ENCODE measurements at places on chromosomes 12 and 14.
A peak's percentile ranks its signal among the peaks of the same experiment; 100 is the strongest.

DNA sequence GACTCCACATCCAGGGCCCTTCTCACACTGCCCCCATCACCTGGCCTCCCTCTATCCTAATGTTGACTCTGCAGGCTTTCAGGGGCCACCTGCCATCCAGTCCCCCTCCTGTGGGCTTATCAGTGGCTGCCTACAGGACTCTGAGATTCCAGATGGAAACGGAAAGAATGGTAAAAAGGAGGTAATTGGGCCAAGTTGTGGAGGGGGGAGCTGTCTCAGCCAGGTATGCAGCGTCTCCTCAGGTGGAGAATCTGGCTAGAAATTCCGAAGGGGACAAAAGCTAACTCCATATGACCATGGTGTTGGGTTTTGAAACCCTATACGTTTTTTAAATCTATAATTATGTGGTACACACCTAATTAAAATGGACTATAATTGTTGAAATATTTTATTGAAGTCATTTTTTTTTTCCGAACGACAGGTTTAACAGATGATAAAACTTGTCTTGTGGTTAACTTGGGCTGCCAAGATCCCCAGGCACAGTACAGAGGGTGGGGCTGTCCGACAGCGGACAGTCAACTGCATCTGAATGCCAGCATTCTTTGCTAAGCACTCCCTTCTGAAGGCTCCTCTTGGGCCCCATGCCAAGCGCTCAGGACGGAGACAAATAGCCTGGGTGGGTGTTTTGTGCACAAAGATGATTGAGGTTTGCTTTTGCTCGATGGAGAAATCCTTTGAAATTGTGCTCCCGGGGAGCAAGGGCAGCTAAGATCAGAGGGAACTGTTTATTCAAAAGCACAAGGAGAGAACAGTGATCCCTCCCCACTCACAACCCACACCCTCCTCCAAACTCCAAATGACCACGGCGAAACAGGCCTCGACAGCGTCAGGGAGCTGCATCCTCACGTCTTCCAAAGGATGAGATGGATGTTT, 365.6 kb downstream of the BCL11B start:
- no peak for DNase-seq

- peak; percentile 51 for DNase-seq
Measured at GRCh38 chr12:66118240-66118891, 12.2 kb downstream of the LLPH start.

GRCh38 chr14:100586403-100587085, 673 bp downstream of the BEGAIN start:
- DNase-seq: peak; percentile 59

GRCh38 chr14:33062476-33062875, 123.8 kb downstream of the NPAS3 start:
- no peak for DNase-seq

DNA sequence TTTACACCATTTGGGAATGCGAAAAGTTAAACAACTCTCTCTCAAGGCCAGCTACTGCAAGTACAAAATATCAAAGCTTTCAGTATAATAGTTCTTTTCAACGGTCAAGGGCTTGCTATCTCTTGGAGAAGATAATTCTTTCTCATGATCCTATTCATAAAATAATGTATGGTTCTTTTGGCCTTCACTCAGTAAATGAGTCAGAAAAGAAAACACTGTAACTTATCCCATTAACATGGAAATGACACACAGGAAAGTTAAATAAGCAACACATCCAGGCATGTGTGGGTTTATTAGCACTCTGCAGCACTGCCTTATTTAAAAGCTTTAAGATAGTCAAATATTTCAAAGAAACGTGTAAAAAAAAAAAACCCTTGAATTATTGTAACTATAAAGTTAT, 36.9 kb downstream of the ZFC3H1 start:
- no peak for DNase-seq

DNA sequence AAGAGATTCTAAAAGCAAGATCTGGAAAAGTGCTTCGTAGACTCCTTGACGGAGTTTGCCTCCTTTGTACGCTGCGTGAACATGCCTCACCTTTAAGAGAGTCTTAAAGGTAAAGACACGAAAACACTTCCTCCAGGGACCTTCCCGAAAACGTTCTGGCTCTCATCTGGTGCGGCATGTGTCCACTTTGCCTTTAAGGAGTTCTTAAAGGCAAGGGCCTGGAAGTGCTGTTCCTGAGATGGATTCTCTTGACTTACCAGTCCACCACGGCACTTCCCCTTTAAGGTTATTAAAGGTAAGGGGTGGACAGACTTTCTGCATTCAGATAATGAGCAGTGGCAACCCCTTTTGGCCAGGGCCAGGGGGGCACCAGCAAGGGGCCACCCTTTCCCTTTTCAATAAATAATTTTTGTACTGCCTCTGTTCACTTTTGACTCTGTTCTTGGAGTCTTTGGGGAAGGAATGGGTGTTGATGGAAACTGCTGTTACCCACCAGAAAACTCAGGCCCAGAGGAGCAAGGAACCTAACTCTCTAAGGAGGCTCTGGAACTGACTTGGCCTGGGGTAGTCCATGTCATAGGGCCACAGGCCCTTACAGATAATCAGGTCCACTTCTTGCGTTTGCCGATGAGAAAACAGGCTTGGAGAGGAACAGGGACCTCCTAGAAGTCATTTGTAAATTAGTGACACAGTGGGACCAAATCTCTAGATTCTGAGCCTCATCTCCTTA, 4.4 kb downstream of the REM2 start:
- peak; percentile 36 for DNase-seq

- no peak for DNase-seq
Measured at GRCh38 chr14:74593241-74593953, 18.6 kb downstream of the LTBP2 start.

GRCh38 chr14:74582910-74583581, 29.0 kb downstream of the LTBP2 start:
- no peak for DNase-seq

DNA sequence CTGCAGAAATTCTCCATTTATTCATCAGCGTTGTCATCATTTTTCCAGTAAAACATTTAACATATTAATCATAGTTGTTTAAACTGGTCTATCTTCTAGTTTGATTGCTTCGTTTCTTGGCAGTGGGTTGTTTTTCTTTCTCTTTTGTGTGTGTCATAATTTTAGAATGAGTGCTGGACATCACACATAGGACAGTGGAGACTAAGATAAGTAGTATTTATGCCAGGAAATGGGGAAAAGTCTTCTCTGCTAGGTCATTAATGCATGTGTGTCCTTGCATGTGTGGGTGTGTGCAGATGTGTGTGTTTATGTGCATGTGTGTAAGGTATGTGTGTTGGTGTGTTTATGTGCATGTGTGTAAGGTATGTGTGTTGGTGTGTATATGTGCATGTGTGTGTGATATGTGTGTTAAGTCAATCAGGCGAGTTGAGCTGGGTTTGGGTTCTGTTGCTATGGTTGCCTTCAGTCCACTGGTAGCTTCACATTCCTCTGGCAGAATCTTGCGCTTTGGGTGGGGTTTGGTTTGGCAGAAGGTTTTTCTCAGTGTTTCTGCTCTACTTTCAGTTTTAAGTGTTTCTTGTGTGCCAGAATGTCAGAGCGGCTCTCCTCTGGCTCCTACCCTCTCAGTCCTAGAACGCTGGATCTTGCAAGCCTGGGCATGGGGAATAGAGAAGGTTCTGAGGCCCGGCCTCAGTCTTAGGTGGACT, 7.8 kb upstream of the ADGRD1 start:
- DNase-seq: peak; percentile 73

GRCh38 chr14:68795597-68796417, 2.9 kb upstream of the ZFP36L1 start:
- DNase-seq: peak; percentile 75

DNA sequence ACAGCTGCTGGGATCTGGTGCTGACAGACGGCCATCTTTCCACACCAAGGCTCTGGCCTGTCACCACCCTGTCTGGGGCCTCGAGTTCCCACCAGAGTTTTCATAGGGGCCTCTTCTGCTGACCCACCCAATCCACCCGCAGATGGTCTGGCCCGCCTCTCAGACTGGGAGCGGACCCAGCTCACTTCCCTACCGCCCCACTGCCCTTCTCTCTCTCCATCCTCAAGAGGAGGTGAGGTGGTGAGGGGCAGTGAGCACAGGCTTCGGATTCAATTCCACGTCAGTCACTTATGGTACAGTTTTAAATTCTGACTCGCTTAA, 12.3 kb upstream of the RPS6KL1 start:
- DNase-seq: no peak

DNA sequence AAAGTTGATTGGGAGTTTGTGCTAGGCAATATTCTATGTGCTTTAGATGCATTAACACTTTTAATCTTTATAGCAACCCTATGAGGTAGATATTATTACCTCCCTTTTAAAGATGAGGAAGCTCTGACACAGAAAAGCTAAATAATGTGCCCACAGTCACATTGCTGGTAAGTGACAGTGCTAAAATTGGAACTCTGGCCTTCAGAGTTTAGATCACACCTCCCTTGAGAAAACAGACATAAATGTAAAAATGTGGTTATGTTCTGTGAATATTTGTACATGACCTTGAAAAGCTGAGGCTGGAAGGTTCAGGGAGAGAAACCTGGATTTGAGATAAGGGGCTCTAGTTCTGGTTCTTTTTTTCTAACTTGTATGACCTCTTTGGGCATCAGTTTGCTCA, 1.9 kb downstream of the ABHD4 start:
- DNase-seq: no peak

DNA sequence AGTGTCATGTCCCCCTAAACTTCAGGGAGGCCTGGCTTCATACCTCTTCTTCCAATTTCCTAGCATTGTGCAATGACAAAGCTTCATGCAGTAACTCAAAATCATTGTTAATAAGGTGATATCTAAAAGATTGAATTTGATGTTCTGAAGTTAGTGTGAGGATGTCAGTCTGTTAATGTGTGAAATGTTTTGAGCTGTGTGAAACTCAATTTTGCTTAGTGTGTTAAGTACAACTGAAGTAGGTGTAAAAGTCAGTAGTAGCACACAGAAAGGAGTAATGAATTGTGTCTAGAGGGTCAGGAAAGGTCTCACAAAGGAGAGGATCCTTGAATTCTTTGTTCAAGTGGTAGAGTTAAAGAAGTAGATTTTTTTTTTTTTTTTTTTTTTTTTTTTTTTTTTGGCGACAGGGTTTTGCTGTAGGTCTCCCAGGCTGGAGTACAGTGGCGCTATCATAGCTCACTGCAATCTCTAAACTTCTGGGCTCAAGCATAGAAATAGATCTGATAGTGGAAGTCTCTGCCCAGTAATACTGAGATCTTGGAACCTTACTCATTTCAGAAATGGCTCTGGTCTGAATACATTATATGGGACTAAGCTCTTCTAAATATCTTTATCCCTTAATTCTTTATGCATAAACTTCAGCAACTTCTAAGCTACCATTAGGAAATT, 63.9 kb downstream of the FUT8 start:
- no peak for DNase-seq

GRCh38 chr14:95518045-95518751, 1.7 kb upstream of the SYNE3 start:
- DNase-seq: peak; percentile 80

GRCh38 chr12:32312049-32312670, 87.2 kb upstream of the FGD4 start:
- peak; percentile 33 for DNase-seq

- DNase-seq: no peak
Measured at GRCh38 chr12:57488402-57489156, 711 bp downstream of the MARS1 start.

DNA sequence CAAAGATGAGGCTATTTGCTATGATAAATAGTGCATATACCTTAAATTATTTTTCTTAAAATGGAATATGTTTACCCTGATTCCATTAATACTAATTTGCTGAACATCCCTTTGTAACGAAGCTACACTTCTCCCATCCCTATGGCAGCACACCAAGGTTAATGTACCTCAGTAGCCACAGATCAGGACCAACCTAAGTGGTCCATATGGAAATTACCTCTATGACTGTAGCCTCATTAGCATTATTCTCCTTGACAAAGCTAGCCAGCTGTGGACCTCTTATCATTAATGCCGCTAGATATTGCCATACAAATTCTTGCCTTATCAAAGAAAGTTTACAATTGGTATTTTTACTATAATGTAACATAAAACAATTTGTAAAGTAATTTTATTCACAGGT, 76.9 kb upstream of the GARIN2 start:
- DNase-seq: no peak

GRCh38 chr12:58893495-58893894, 26.8 kb downstream of the LRIG3 start:
- DNase-seq: no peak

DNA sequence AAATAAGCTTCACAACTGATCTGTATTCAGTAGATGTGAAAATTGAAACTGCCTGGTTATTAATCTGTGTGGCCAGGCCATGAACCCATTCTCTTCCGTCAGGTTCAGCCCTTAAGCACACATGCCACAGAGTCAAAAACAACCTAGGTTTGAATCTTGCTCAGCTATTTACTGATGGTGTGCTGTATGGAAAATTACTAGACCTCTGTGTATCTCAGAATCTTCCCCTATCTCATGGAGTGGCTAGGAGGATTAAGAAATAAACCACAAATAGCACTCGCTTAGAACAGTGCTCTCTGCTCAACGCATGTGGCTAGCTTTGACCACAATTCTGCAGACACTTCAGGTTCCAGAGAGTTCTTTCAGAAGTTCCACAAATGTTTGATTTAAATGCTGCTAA, 240.7 kb upstream of the PLEKHG7 start:
- DNase-seq: peak; percentile 43

DNA sequence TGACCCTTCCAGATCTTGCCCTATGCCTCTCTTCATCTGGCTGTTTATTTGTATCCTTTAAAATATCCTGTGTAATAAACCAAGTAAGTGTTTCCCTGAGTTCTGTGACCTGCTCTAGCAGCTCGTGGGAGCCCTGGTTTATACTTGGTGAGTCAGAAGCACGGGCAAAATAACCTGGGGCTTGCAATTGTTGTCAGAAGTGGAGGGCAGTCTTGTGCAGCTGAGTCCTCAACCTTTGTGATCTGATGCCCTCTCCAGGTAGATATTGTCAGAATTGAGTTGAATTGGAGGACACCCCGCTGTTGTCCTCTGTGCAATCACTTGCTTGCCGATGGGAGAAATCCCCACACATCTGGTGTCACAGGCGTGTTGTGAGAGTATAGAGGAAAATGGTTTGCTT, 62.5 kb upstream of the PRICKLE1 start:
- peak; percentile 20 for DNase-seq

- DNase-seq: no peak
Measured at GRCh38 chr14:35631071-35631805, 97.3 kb downstream of the INSM2 start.

- no peak for DNase-seq
Measured at GRCh38 chr12:126069549-126070165, 1004.4 kb downstream of the AACS start.

- no peak for DNase-seq
Measured at GRCh38 chr12:91630596-91631293, 448.1 kb upstream of the DCN start.

DNA sequence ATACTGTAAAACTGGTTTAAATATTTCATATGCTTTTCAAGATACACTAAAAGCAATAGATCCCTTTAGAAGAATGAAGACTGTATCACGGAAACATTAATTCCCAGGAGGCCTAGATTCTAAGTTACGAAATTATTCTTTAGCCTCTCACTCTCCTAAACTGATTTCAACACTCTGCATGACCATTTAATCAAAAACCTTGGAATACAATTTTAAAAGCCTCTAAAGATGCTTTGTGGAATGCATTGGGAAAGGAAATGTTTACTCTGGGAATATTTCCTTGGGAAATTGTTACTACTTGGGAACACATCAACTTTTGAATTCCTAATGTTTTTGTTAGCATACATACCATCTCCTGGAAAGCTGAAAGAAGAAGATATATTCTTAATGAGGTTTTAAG, 255.7 kb upstream of the FAR2 start:
- no peak for DNase-seq

GRCh38 chr14:61499991-61500390, 178.6 kb downstream of the PRKCH start:
- no peak for DNase-seq

- no peak for DNase-seq
Measured at GRCh38 chr14:103607822-103608221, 21.2 kb upstream of the KLC1 start.
